ENCODE measurements at places on chromosomes 1 and 21.

GRCh38 chr1:20308569-20308968, 17.9 kb downstream of the VWA5B1 start:
- DNase-seq, result no peak

DNA sequence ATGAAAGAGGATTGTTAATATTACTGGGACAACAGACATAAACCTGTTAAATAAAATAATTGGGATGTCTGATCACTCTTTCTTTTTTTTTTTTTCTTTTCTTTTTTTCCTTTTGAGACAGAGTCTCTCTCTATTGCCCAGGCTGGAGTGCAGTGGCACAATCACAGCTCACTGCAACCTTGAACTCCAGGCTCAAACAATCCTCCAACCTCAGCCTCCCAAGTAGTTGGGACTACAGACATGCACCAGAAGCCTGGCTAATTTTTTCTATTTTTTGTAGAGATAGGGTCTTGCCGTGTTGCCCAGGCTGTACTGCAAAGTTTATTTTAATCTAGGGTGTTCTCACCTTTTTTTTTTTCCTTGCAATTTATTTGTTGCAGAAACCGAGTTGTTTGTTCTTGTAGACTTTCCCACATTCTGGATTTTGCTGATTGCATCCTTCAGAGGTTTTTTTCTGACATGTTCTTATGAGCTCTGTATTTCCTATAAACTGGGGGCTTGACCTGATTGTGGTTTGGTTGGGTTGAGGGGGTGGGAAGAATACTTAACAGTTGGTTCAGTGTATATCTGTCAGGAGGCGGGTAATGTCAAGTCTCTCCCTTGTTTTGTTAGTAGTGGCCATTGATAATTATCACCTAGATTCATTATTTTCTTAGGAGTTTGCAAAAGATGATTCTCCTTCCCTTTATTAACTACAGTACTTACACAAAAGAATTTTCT, 125.2 kb downstream of the MAST2 start:
- peak; percentile 76 for DNase-seq

GRCh38 chr1:225158291-225158690, 228.8 kb downstream of the DNAH14 start:
- DNase-seq, result no peak

- no peak for DNase-seq
Observed at GRCh38 chr1:104780470-104781078, 1030.9 kb downstream of the AMY1C start.

GRCh38 chr1:52404975-52405338, 555 bp downstream of the PRPF38A start:
- DNase-seq, result no peak

- peak; percentile 51 for DNase-seq
Observed at GRCh38 chr1:56709269-56709880, 64.3 kb downstream of the PRKAA2 start.

DNA sequence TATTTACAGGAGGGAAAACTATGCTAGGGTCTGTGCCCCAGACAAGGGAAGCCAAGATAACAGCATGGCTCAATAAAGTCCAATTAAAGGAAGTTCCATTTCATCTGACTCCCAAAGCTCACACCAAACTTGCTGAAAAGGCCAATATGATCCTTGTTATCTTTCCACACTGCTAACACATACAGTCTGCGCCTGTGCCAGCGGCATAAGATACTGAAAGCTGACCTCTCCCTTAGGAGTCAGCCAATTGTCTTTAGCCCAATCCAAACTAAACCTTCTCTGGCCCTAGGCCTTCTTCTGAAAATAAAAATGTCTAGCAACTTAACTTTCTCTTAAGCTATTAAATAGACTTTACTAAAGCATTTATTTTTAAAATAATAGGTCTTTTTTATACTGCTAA, 179.0 kb upstream of the PLD5 start:
- DNase-seq, result no peak

GRCh38 chr1:43552813-43553212, 22.1 kb downstream of the PTPRF start:
- DNase-seq, result no peak

DNA sequence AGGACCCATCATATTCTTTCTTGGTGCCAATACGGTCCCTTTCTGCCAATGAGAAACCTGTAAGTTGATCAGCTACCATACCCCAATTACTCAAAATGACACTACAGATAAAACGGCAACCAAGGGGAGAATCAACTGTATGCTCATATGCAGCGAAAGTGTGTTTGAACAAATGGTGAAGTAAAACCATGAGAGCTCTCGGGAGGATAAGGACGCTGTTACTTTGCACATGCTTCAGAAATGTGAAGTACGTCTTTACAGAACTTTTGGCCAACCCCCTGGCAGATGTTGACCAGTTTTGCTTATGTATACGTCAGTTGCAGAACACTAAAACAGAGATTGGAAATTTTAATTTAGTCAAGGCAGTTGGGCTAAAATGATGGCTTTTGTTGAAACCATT, 79.6 kb downstream of the PROX1 start:
- DNase-seq, result no peak

GRCh38 chr1:25541889-25542658, 1.3 kb upstream of the LDLRAP1 start:
- no peak for DNase-seq

- no peak for DNase-seq
Observed at GRCh38 chr1:50417946-50418599, 5.2 kb downstream of the DMRTA2 start.

DNA sequence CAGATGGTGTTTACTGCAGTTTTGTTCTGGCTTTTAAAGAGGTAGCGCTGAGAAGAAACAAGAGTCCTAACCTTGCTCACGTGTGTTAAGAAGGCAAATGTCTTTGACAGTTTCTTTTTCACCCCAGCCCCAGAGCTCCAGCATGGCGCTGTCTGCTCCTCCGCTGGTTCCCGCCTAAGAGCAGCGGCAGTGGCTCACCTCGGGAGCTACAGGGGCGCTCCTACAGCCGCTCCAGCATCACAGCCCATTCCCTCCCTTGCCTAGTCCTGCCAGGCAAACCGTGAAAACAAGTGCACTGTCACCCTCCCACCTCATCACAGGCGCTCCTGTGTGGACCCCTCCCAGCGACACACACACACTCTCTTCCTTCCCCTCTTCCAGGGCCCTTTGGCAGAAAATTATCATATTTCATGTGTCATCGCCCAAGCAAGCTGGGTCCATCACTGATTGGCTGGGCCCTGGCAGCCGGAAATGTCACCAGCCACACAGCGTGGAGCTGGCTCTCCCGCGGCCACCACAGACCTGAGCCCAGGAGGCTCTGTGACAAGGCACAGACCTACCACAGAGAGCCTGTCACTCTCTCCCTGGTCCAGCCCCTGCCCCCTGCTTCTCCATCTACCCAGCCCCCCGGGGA, 1.2 kb upstream of the HIVEP3 start:
- peak; percentile 45 for DNase-seq

DNA sequence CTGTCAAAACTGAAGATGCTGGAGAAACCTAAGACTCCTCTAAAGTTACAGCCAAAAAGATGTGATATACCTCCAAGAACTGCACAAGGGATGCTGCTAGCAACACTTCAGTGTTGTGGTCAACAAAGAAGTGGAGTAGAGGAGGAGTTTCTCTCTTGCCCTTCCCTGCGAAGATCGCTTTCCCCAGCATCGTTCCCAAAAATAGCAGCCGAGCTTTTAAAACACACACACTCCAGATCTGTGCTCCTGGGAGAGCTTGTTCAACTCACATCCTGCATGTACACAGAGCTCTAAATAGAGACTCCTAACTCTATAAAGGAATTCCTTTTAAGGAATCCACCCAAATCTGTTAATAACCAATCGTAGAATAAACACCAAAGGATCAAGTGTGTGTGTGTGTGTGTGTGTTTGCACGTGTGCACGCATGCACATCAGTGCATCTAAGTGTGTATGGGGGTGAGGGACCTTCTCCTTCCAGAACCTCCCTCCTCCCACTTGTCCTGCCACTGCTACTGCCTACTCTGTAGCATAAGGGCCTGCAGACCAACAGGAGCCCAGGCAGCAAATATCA, 58.5 kb downstream of the PSMG1 start:
- DNase-seq, result no peak

- DNase-seq, result no peak
Observed at GRCh38 chr1:29971703-29972102, 735.4 kb downstream of the PTPRU start.

DNA sequence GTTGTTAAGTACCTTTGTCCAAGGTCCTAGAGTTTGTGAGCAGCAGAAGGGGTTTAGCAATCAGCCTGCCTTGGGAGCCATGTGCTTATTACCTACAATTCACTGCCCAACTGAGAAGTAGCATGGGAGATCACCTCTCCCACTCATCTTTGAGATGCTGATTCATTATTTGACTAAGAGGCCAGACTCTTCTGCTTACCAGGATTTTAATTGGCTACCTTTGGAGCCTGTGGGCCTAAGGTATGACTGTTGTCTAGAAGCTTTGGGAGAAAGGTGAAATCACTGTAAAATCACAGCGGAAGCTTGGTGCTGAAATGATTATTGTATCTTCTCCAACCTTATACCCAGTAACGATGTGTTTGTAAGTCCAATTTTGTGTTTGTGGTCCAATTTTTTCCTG, 213.4 kb downstream of the ST6GALNAC3 start:
- DNase-seq, result no peak

GRCh38 chr1:166511761-166512160, 327.5 kb upstream of the POGK start:
- DNase-seq, result peak; percentile 1

DNA sequence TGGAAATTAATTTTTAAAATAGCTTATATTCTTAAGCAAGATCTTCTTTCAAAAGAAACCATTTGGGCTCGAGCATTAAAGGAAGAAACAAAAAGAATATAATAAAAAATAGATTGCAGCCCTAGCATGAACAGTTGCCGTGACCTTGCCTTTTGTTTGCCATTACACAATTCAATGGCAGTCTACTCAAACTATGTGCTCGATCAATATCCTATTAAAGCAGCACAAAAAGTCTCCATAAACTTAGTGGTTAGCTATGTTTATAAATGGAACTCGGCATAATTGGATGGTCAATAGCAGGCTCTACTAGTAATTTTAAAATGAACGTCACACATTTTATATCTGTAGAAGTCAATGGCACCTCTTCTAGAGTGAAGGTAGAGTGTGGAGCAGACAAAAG, 256.5 kb downstream of the NFIA start:
- DNase-seq, result no peak

- peak; percentile 77 for DNase-seq
Observed at GRCh38 chr1:192477630-192478029, 97.9 kb upstream of the RGS1 start.
